Activated T-cell treated with anti-CD3 and anti-CD28 coated beads, Interleukin-2, amount 50 U/mL, for 48 hours (primary cell): ENCODE measurements at places on chromosomes 1 and 21.

GRCh38 chr1:227745568-227746265 is 10.5 kb downstream of the SNAP47 start:
- DNase-seq, result no peak

DNA sequence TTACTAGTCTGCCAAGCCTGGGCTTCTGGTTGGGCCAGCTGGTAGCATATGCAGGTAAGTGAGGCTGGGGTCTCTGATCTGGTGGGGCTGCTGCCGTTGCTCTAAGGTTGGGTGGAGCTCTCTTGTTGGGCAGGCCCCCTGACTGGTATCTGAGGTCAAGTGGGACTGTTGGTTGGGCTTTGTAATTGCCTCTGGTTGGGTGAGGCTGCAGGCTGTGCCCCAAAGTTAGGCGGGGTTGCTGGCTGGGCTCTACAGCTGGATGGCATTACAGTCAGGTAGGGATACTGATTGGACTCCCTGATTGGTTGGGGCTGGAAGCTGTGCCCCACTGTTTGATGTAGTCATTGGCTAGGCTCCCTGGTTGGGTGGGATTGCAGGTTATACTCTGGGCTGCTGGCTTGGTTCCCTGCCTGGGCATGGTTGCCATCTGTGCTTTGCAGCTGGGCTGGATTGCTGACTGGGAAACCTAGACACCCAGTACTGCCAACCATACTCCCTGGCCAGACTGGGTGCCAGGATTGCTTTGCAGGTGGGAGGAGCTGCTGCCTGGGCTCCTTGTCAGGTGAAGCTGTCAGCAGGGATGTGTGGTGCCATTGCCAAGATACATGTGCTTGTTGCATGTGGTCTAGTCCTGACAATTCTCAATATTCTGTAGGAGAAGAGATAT is 130.5 kb downstream of the RABGAP1L start:
- DNase-seq, result no peak

GRCh38 chr1:228359613-228360532 is 46.8 kb downstream of the TRIM11 start:
- no peak for DNase-seq

- peak; percentile 70 for DNase-seq
Measured at GRCh38 chr1:28056129-28056925, 32.1 kb downstream of the EYA3 start.

- no peak for DNase-seq
Measured at GRCh38 chr1:56979986-56980755, 14.4 kb upstream of the C8B start.

GRCh38 chr1:97186381-97186780 is 464.8 kb downstream of the PTBP2 start:
- no peak for DNase-seq

DNA sequence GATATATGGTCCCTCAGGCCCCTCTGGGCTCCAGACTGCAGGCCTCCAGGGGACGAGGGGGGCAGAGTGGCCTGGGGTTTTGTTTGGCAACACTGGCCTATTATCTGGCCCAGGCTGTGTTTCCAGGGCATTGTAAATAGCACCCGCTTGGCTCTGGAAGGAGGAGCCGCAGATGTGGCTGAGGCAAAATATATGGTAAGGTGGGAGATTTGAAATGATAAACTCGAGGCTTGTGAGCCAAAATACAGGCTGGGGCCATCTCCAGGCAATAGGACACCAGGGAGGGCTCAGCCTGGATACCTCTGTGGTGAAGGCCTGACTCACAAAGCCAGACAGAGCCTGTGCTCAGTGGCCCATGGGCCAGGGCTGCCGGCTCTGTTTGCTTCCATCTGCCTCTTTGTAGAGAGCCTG is 14.0 kb downstream of the NAV1 start:
- DNase-seq, result no peak

DNA sequence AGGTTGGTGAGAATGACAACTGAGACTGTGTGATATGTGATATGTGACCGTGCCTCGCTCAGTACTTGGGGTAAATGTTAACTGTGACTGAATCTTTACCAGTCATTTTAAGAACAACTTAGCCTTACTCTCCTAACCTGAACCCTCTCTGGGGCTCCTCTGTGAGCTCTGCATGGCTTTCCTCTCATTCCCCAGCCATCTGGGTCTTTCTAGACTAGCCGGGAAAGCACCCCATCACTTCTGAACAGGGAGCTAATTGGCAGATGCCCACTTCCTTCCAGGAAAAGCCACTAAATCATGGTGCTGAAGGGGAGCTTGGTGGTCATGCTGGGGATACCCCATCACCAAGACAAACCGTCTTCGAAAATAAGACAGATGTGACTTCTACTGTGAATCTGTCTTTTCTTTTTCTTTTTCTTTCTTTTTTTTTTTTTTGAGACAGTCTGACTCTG is 16.5 kb upstream of the FOXO6 start:
- DNase-seq, result peak; percentile 27

DNA sequence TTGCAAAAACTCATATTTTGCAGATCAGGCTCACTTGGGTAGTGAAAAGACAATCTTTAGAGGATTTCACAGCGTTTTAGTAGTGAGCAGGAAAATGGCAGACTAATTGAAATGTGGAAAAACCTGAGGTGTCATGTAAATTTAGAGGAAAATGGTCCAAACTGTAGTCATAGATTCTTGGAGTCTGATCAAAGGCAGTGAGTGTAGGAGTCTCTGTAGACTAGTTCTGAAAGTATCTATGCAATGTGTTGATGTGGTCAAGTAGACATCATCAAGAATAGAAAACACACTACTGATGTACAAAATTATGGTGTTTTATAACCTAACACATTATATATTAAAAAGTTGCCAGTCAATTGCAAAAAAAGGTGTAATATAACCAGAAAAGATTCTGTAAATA is 143.2 kb upstream of the C1orf105 start:
- no peak for DNase-seq

GRCh38 chr1:53951697-53952096 is 5.5 kb downstream of the LRRC42 start:
- DNase-seq, result no peak

GRCh38 chr1:109399326-109399957 is 1.7 kb upstream of the SORT1 start:
- DNase-seq, result no peak

DNA sequence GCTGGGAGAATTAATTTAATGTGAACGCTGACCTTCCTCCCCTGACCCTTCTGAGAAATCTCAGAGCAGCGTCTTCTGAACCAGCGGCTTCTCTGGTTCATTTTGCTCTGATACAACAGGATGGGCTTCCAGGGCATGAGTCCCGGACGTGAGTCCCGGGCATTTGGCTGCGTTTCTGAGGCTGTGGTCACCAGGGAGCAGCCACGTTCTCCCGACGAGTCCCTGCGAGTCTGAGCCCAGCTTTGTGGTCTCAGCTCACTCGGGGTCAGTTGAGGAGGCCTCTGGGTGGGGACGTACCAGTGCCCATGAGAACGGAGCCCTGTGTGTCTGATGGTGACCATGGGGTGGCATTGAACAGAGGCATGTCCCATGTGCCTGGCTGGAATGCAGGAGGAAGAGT is 17.7 kb upstream of the OBSCN start:
- no peak for DNase-seq

GRCh38 chr1:116066868-116067565 is 44.2 kb upstream of the MAB21L3 start:
- DNase-seq, result no peak

- no peak for DNase-seq
Measured at GRCh38 chr1:185644531-185644930, 89.7 kb upstream of the HMCN1 start.
